AG10803 (cell line): ENCODE measurements at places on chromosomes 5 and 9.

DNA sequence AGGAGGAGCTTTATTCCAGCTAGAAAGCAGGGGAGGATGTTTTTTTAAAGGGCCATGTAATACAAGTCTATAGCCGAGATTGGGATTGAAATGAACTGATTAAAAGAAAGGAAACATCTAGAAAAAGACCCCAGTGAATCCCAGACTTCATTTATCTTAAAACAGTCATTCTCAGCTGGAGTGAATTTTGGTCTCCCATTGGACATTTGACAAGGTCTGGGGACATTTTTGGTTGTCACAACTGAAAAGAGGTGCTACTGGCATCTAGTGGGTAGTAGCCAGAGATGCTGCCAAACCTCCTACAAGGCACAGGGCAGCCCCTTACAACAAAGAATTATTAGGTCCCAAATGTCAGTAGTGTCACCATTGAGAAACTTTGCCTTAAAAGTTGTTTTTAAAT lies 16.3 kb upstream of the SPINK4 start:
- peak; percentile 39 for DNase-seq

DNA sequence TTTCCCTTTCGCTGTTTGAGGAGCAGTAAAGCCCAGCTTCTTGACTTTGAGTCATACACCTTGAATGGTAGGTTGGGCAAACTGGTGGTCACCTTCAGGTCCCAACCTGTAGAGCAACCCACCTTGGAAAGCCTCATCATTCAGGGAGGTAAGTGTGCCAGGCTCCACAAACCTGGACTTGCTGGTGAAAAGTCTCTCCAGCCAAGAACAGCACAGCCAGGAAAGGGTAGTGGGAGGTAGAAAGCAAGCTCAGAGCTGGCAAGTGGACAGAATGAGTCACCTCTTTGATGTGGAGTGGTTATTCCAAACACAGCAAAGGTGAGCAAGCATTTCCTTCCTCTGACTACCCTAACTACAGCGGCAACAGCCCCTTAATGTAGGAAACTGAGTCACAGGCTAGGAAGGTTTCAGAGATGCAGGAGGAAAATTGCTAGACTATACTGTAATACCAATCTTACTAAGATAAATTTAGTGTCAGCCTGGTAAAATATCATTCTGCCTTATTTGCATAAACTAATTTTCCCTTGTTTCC lies 117.5 kb upstream of the MTAP start:
- peak; percentile 46 for DNase-seq

DNA sequence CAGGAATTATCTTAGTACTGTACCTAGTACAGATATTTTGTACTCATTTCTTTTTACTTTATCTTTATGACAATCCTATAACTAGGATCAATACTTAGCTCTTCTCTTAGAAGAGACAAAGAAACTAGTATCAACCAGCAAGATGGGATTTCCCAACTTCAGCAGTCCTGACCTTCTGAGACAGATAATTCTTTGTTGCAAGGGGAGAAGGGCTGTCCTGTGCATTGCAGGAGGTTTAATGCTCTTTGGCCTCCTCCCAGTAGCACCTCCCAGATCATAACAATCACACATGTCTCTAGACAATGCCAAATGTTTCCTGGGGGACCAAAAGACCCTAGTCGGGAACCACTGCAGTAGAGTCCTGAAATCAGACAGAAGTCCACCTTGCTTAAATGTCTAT lies 424.3 kb upstream of the DMAC1 start:
- no peak for DNase-seq

- DNase-seq, result no peak
Observed at GRCh38 chr5:132475987-132476875, 14.3 kb downstream of the IRF1 start.

DNA sequence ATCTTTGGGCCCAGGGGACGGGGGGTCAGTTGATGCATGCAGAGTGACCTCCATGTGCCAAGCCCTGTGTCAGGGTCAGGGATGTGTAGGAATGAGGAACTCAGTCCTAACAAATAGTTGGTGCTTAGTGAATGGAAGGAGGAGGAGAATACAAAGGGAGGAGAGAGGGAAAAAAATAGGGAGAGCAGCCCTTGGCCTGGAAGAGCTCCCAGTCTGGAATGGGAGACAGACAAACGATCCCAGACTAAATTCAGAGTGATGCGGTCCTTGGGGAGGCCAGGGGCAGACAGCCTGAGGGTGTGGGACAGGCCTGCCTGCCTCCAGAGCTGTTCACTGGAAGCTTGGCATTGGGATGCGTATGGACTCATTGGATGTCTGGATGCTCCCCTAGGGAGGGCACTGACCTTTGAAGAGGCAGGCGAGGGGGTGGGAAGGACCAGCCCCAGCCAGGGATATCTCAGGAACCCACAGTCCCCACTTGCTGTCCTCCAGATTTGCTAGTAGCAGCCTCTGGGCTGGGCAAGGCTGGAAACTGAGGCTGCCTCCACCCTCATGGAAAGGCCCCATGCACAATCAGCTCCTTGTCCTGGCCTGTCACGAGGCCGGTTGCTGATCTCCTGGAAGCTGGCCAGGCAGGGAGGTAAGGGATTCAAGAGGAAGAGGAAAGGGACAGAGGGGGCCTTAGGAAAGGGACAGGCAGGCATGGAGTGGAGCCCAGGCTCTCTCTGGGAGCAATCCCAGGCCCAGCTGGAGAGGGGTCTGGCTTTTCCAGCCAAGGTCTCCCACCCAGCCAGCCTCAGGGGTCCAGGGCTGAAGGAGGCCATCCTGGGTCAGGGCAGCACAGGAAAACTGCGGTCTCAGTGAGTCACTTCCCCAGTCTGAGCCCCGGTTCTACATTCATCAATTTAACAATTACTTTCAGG lies 69.0 kb upstream of the GGTA1 start:
- peak; percentile 33 for DNase-seq

- peak; percentile 74 for DNase-seq
Observed at GRCh38 chr5:373710-374602, 52.4 kb downstream of the AHRR start.

DNA sequence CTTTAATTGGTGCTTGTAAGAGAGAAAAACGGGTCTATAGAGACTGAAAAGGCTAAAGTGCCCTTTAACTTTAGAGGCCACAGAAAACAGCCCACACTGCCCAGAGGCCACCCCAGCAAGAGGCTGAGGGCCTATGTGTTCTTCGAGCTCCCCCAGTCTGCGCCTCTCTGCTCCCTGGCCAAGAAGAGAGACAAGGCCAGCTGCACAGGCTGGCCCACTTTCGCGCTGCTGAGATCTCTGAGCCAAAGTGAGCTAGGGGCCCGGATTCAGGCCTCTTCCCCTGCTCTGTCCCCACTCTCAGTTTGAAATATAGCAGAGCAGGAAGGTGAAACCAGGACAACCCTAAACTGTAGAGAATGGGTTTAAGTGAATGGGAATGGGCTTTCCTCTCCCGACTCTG lies 132.0 kb upstream of the TRIM32 start:
- DNase-seq, result no peak

GRCh38 chr9:109017493-109017892 lies 4.2 kb upstream of the CTNNAL1 start:
- DNase-seq, result no peak

- DNase-seq, result no peak
Observed at GRCh38 chr9:125687163-125687863, 19.7 kb downstream of the MAPKAP1 start.

DNA sequence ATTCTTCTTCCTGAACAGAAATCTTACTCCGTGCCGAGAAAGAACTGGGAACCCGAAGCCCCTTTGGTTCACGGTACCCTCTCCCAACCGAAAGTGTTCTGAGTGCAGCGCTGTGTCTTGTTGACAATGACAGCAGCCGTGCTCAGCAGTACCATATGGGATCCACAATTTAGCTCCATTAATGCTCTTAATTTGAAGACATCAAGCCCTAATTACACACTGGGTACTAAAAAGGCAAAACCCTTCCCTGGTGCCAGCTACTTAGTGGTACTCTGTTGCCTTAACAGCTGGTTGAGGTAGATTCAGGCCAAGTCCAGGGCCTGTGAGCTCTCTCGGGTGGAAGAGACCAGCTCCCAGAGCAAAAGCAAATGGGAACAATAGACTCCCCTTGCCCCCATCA lies 24.5 kb downstream of the DDX31 start:
- DNase-seq, result no peak

DNA sequence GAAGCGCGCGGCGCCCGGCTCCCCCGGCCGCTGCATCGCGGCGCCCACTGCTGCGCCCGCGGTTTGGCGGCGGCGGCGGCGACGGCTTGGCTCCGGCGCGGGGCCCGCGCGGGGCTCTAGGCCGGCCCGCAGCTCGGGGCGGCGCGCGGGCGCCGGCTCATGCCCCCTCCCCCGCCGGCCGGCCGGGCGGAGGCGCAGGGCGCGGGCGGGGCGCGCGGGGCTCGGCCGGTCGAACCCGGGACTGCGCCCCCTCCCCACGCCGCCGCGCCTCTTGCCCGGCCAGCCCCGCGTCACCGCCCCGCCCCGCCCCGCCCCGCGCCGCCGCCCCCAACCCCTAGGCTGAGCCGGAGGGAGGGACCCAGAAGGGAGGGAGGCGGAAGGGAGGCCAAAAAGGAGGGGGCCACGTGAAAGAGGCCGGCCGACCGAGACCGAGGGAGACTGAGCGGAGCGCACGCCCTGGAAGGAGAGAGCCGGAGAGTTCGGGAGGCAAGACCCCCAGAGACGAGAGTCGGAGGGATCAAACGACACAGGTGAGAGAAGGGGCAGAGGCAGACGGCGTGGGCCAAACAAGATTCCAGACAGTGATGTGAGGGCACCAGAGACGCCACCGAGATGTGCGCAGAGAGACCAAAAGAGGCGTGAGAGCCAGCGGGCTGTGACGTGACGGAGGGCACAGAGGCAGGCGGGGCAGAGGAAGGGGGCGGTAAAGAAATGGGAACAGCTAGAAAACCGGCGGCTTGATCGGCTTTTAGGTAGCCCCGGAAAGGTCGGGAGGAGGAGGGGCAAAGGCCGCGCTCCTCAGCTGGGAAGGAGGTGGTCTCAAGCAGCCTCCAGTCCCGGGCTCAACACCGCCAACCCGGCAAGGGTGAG lies at the start of gene BARX1:
TSS of gene BARX1 (minus strand) at position 245 of the 870 bp plus-strand sequence. CDS start at position 36, 209 bp downstream.
- no peak for DNase-seq

- no peak for DNase-seq
Observed at GRCh38 chr9:6549106-6549800, 96.3 kb downstream of the GLDC start.

DNA sequence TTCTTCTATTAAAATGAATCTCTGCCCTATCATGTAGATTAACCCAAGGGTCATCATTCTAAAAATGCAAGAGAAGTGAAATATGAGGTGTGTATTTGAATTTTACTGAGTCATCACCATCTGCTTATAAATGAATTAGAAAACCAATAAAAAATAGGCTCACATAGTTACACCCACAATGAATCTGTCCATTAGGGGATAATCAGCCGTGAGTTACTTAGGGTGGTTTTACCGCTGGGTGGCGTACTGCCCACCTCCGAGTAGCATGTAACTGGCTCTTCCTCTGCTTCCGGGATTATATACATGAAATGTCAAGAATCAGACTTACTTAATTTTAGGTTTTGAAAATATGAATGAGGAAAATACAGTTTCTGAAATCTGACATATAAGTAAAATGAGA lies 332.9 kb upstream of the CCNG1 start:
- DNase-seq, result no peak

DNA sequence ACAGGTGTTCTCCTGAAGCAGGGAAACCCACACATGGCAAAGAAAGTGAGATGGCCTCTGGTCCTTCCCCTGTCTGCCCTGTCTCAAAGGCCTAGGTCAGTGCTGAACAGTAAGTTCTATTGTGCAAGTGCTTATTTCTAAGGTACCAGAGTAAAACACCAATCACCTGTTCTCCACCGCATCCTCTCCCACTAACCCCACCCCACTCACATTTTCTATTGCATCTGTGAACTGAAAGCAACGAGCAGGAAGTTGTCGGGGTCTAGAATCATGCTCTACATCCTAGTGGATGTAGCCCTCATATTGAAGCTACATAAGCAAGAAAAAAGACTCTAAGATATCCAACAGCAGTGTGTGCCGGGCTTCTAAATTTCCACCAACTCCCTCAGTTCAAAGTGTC lies 265.9 kb downstream of the ENC1 start:
- DNase-seq, result no peak

GRCh38 chr5:171449426-171449825 lies 30.0 kb downstream of the FGF18 start:
- no peak for DNase-seq

GRCh38 chr9:114288193-114289091 lies 34.5 kb upstream of the ORM1 start:
- DNase-seq, result peak; percentile 78

- DNase-seq, result no peak
Observed at GRCh38 chr9:31590091-31590490, 794.4 kb upstream of the ACO1 start.

- DNase-seq, result peak; percentile 47
Observed at GRCh38 chr9:121071756-121072421, 2.9 kb upstream of the CNTRL start.

DNA sequence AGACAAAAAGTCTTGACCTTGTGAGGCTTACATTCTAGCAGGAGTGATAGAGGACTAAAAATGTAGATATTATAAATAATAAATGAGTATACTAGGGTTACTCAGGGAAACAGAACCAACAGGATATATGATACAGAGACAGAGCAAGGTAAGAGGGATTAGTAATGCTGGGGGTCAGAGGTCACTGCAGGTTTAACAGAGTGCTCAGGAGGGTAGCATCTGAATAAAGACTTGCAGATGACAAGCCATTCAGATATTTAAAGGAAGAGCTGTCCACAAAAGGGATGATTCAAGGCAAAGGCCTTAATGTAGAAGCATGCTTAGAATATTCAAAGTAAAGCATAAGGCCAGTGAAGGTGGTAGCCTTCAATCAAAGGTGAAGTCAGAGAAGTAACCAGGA lies 65.6 kb upstream of the SEMA6A start:
- no peak for DNase-seq

DNA sequence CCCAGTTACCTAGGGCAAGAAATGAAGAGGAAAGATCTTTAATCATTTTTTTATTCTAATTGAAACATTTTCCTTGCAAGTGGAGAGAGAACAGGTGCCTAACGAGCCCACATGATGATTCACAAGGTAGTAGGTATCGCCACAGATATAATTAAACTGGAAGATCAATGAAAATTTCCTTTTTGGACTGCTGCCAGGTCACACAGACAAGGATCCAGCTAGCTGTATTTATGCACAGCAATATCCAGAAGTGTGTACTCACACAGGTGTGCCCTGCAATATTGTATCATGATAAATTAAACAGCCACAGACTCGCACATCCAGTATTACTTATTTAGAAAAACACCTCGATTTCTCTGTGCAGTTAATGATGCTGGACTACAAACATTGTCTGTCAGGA lies 294.0 kb upstream of the SMARCA2 start:
- no peak for DNase-seq

DNA sequence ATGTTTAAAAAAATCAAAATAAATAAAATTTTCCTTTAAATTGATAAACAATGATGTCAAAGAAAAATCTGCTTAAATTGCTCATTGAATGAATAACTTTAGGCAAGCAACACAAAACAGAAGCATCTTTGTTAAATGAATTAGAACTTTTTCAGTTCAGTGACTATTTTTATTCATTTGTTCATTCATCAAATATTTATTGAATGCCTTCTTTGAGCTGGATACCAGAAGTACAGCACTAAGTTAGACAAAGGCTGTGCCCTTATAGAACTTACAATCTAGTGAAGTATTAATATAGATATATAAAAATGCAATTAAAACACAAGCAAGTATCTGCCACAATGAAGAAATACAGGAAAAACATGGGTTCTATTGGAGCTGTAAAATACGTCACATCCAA lies 10.8 kb downstream of the FNIP1 start:
- no peak for DNase-seq

GRCh38 chr9:134395737-134396257 lies 69.5 kb downstream of the RXRA start:
- no peak for DNase-seq
